ENCODE measurements at places on chromosomes 5 and 9.
A peak's percentile ranks its signal among the peaks of the same experiment; 100 is the strongest.

DNA sequence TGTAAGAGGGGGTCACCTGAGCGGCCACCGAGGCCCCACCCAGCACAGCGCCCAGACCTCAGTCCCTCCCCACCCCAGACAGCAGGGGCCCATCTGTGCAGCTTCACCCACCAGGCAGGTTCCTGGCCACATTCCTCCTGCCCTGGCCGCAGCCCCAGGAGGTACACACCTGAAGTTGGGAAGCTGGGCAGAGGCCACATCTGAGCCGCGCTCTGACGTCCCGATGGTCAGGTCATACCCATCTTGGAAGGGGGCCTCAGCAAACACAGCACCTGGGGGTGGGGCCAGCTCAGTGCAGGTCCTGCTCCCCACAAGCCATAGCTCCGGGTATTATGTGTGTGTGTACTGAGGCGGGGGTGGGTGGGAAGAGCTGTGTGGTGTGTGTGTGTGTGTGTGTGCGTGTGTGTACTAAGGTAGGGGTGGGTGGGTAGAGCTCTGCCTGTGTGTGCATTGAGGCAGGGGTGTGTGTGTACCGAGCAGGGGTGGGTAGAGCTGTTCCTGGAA lies 5.6 kb downstream of the SPOUT1 start:
- no peak for DNase-seq

DNA sequence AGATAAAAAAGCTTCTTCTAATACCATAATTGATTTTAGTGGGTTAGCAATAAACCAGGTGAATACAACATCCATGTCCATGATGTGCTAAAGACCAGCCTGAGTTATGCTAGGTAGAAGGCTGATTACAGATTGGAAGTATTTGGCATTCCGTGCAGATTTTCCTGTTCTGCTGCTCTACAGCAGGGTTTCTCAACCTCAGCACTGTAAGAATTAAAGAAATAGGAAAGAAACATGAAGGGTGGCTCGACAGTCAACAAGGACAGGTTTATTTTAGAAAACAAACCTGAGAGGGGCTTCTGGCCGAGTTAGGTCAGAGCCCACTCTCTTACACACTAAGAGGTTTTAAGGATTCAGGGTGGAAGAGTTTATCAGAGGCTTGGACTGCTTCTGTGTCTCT lies 42.3 kb downstream of the ZFAND5 start:
- no peak for DNase-seq

GRCh38 chr5:132437604-132438266 lies 52.8 kb downstream of the IRF1 start:
- DNase-seq = peak; percentile 39

GRCh38 chr9:20561531-20561930 lies 60.8 kb downstream of the MLLT3 start:
- DNase-seq = no peak

GRCh38 chr5:172452398-172453205 lies 1.7 kb downstream of the SH3PXD2B start:
- DNase-seq = no peak

DNA sequence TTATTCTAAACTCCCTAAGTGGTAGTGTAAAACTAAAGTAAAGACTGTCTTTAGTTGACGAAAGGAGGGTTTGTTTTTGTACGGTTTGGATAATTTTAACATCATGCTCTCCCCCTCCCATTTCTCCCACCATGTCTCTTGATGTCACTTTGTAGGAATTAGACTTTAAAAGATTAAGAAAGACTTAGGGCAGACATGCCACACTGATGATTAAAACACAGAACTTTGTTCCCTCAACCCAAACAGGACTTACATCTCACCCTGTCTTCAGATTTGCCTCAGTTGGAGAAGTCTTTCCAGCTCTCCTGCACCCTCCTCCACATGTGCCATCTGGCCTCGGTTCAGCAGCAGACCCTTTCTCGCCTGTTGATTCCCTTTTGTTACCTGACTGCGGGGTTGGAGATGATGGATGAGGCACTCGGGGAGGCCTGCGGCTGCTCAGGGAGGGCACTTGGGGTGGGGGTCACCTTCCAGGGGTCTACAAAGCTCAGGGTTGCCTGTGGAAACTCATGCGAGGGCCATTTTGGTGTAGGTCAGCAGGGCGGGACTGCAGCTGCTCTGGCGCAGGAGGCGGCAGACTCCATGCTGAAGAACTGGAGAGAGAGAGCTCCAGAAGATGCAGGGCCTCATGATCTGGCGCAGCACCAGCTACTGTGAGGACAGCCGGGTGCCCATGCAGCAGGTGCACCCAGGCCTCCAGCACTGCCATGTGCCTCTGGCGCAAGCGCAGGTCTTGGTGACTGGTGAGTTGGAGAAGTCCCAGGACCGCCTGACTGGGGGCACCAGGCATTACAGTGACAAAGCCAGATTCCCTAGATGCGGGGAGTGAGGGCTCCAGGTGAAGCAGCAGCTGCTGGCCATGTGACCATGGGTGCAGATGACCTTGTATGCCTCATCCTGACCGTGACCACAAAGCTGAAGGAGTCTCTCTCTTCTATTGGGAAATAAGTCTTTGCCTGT lies 24.5 kb upstream of the EXOC3 start:
- no peak for DNase-seq

DNA sequence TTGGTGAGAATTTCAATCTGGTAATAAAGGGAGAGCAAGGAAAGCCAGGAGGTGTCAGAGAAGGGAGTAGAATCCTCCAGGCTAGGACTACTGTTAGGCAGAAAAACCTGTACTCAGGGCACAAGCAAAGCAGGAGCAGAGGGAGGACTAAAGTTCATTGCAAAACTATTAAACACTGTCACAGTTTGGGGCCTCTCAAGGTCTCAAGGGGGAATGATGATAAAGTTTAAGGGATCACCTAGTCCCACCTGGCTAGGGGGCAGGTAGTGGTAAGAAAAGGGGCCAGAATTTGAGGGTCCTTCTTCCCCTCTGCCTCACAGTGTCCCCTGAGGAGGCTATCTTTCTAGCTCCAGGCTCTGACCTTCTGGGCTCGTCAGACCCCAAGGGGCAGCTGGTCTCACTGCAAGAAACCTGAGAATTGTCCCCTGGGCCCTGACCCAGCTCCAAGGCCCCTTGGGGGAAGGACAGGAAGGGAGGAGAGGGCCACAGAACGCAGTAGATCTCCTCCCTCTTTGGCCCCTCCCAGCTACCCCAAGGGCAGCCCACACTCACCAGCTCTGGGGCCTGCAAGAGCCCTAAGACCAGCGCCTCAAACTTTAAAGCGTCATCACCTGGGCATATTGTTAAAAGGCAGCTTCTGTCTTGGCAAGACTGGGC lies 974 bp downstream of the CCDC69 start:
- DNase-seq = no peak

DNA sequence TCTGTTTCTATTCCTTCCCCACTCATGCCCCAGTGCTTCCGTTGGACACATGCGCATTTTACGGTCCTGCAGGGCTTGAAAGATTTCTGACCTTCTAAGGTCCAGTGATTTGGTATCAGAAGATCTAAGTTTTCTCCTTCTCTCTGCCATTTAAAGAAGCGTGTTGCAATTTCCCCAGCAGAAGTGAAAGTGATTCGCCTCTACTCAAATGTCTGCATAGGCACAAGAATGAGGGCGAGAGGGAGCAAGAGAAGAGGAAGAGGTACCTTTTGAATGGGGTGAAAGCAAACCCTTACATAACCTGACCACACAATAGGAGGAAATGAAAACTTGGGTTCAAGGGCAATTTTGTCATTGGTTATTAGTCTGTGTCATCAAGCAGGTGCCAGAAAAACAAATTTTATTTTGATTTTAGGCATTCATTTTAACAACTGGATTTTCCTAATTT lies 31.7 kb upstream of the NR3C1 start:
- DNase-seq = no peak

- no peak for DNase-seq
These were observed 222.3 kb downstream of the FBXL7 start for GRCh38 chr5:15722305-15722704.

- no peak for DNase-seq
These were observed 3.4 kb upstream of the CLINT1 start for GRCh38 chr5:157862183-157862851.

DNA sequence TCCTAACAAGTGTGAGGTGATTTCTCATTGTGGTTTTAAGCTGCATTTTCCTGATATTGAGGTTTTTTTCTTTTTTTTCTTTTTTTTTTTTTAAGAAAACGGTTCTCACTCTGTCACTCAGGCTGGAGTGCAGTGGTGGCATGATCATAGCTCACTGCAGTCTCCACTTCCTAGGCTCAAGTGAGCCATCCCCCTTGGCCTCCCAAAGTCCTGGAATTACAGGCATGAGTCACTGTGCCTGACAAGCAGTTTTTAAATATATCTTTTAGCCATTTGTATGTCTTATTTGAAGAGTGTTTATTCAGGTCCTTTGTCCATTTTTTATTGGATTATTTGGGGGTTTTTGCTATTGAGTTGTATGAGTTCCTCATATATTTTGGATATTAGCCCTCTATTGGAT lies 53.8 kb downstream of the GCNT1 start:
- no peak for DNase-seq

DNA sequence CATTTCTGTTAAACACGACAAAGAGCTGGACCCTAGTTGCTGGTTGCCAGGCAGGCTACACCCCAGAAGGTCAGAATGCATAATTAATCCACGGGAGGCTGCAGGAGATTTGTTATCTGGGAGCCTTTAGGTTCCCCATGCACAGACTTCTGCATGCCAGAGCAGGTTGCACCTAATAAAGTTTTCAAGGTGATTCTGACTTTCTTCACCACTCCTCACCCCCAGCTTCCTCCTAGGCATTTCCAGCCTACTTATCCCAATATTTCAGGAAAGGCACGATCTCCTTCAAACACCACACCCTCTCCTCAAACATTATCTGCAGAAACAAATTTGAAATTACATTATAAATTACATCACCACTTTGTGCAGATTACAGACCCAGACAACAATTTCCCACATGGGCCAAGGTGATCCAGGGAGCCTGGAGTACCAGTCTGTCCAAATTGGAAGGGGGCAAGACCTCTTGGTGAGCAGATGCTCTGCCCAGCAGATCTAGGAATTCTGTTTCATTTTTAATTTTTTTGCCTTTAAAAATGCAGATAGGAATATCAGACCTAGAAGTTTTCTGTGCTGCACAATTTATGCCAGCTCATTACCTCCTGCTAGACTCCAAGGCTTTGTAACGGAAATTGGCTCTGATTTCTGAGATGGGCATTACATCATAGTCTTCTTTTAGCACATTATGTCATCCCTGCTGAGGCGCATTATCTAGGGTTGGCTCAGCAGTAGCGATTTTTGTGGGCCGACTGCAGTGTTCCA lies 363.4 kb upstream of the SLC30A5 start:
- DNase-seq = no peak

GRCh38 chr5:73952872-73953271 lies 326.9 kb downstream of the ARHGEF28 start:
- DNase-seq = no peak

DNA sequence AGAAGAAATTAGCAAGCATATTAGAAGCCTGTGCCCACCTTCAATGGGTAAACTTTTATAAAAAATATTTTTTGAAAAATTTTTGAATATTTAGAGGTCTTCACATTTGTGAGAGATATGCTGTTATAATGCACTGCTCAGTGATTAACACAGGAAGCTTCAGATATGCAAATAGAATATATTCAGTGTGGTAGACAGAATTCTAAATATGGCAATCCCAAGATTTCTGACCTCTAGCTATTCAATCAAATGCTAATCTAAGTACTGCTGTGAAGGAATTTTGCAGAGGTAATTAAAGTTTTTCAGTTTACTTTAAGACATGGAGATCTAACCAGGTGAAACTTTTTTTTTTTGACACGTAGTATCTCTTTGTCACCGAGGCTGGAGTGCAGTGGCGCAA lies 103.5 kb downstream of the ADAMTS19 start:
- DNase-seq = no peak

DNA sequence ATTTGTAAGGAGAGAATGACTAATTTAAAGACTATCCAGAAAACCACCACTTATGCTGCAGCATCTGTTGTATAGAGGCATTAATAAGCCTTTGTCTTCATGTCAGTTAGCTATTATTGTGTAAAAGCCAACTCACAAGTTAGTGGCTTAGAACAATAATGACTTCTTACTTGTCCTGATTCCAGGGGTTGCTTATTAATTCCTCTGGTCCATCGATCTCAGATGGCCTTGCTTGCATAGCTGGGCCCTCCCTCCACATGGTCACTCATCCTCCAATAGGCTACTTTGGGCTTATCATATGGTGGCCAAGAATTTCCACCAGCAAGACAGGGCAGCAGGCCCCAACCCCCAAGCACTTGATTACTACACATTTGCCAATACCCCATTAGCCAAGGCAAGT lies 44.5 kb upstream of the STK32A start:
- DNase-seq = no peak

- no peak for DNase-seq
These were observed 2.8 kb downstream of the AP3B1 start for GRCh38 chr5:78291687-78292086.

DNA sequence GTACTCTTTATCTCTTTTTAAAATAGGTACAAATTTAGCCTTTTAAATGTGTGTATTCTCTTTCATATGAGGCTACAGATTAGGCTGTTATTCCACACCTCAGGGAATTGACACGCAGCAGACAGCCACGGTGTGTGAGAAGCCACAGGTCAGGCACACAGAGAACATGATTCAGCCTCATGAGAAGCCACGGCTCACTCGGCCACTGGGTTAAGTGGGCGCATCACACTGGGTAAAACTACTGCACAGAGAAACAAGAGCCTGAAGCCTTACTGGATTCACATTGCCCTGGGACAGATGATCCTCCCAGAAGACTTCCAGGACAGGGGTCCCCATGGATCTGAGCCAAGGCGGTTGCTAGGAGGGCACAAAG lies 28.2 kb downstream of the LPCAT1 start:
- DNase-seq = no peak

GRCh38 chr5:177537389-177538361 lies 16.7 kb downstream of the FAM193B start:
- DNase-seq = no peak

DNA sequence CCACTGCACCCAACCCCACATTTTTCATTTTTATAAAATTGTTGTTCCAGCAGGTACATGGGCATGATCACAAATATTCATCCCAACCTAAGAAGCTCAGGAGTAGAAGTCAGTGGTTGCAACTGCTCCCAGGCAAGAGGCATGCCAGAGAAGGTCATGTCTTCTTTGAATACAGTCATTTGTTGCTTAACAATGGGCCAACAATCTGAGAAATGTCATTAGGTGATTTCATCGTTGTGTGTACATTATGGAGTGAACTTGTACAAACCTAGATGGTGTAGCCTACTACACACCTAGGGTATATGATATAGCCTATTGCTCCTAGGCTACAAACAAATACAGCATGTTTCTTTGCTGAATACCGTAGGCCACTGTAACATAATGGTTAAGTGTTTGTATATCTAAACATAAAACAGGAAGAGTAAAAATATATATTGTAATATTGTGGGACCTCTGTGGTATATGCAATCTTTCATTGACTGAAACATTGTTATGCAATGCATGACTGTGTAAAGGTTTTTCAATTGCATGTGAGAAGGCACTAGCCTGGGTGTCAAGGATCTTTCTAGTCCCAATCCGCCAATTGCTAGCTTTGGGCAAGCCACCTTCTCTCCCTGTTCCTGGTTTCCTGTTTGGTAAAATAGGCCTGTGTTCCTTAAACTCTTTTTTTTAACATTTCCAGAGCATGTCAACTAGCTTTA lies 27.6 kb downstream of the ATP10B start:
- DNase-seq = no peak
